ENCODE measurements at places on chromosomes 11 and 22.

DNA sequence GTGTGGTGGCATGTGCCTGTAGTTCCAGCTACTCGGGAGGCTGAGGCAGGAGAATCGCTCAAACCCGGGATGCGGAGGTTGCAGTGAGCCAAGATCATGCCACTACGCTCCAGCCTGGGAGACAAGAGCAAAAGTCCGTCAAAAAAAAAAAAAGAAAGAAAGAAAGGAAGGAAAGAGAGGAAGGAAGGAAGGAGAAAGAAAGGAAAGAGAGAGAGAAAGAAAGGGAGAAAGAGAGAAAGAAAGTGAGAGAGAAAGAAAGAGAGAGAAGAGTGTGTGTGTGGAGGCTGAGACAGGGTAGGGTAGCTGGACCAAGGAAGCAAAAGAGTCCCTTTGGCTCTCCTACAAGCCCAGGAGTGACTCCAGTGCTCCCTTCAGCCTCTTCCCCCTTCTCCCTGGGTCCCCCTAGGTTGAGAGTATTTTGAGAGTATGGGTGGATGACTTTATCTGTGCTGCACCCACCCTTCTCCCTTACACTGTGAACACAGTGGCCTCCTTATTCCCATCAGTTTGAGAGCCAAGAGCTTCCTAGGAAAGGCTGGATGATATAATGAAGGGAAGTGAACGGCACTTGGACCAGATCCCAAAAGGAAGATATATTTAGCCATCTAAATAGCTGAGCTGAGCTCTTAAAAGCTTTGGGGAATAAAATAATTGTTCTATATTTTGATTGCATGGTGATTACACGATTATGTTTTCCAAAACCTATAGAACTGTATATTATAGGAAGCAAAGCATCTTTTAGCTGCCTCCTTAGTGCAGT, 9.5 kb upstream of the DENND5A start:
- DNase-seq, result no peak

DNA sequence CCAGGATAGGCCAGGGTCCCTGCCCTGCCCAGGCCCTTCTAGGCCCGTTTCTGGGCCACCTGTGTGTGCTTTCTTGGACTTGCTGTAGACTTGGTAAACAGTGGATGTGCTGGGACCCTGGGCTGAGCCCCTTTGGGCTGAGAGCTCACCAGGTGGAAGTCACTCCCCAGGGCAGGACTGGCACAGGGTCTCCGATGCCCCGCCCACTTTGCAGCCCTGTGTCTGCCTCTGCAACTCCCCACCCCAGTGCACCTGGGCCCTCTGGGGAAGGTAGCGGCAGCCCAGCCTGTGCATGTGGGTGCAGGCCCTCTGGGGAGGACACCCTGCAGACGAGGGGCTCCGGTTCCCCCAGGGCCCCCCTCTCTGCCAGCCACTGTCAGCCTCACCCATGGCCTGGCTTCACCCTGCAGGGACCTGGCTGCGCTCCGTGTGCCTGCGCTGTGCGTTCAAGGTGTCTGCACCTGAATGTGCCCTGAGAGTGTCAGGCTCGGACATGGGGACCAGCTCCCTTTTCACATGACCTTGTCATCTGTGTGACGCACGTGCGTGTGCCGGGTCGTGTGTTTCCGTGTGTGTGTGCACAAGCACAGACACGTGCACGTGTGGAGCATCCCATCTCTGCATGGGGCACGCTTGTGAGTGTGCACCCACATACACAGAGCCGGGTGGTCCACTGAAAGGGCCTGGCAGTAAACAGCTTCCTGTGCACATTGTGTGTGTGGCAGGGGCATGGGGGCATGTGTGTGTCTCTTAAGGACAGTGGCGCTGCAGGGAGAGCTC, 118.5 kb downstream of the KCNQ1OT1 start:
- DNase-seq, result peak; percentile 46

DNA sequence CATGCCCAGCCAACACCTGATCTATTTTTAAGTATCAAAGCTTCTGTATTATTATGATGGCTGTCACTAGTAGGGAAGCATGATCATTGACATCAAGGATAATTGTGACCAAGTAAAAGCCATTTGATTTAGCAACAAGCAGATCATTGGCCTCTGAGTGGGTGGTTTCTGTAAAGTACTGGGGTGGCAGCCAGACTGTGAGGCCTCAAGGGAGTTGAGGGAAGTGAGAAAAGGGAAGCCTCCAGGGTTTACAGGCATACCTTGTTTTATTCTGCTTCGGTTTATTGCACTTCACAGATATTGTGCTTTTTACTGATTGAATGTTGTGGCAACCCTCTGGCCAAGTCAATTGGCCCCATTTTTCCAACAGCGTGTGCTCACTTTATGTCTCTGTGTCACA, 60.1 kb downstream of the PRR5L start:
- no peak for DNase-seq

DNA sequence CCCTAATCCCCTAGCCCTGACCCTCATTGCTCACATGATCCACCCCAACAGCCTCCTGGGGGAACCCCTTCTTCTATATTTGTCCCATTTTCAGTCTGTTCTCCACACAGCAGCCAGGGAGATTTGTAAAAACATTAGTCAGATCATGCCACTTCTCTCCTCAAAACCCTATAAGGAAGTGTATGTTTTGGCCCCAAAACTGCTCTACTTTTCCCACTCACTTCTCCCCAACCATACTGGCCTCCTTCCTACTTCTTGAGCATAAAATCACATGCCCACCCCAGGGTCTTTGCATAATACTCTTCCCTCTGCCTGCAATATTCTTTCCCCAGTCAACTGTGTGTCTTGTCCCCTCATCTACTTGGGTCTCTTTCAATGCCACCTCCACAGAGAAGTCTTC, 4.7 kb upstream of the SLC22A12 start:
- no peak for DNase-seq

DNA sequence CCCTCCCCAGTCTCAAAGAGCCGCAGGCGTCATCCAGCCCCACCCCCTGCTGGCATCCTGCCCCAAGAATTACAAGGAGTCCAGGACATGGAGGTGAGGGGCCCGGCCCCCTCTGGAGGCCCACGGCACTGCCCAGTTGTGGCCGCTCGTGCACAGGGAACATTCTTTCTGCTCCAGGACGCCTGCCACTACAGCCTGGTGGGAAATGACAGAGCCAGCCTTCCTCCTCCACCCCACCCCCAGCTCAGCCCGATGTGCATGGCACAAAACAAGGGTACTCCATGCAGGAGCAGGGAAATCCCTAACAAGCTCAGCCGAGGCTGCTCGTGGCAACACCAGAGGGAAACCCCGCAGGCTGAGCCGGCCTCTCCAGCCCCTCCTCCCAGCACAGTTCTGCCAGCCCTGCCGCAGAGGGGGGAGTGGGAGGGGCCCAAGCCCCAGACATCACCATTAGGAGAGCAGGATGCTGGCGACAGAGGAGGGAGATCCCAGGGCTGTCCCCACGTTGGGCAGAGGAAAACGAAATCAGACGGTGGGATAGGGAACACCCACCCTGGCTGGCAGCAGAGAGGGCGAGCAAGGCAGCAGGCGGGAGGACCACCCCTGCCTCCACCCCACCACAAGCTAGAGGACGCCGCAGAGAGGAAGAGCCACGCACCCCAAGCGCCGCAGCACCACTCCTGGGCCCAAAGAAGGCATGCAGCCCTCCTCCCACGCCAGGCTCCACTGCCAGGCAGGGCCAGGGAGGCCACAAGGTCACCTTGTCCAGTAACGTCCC, 10.0 kb downstream of the IGSF9B start:
- no peak for DNase-seq

DNA sequence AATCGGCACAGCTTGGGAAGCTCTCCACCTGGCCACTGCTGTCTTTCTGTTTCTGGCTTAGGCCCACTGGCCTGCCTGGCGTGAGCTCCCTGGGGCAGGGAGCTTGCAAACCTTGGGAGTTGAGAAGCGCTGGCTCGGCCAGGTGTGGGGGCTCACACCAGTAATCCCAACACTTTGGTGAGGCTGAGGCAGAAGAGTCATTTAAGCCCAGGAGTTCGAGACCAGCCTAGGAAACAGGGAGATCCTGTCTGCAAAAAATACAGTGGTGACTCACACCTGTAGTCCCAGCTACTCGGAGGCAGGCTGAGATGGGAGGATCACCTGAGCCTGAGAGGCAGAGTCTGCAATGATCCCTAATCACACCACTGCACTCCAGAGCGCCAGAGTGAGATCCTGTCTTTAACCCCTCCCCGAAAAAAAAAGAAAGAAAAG, 4.0 kb downstream of the AP5B1 start:
- peak; percentile 27 for DNase-seq

- no peak for DNase-seq
These were observed 53.6 kb downstream of the BCR start for GRCh38 chr22:23233752-23234408.
